Gastrocnemius medialis (tissue), 4 donors: ENCODE measurements at places on chromosomes 7 and 10. TPM values are rescaled to one million over a fixed set of nuclear protein-coding genes. Genes with fewer than 3 reads are reported as not detected.

The VGF gene
- total RNA-seq = not detected

The MPLKIP gene
- total RNA-seq = 26.7 TPM

The ADAM8 gene
- total RNA-seq = 1.0 TPM

The TACC2 gene
- 272 TPM for total RNA-seq

The OR2A12 gene
- not detected for total RNA-seq

The FAM204A gene
- 57.1 TPM for total RNA-seq

The CNPY1 gene
- total RNA-seq = 0.25 TPM

The OR9A2 gene
- not detected for total RNA-seq

The CAMK1D gene
- 0.55 TPM for total RNA-seq

The KLLN gene
- total RNA-seq = 0.10 TPM

The TMEM178B gene
- total RNA-seq = 1.4 TPM

The OR6V1 gene
- not detected for total RNA-seq

The FAM241B gene
- total RNA-seq = not detected

The DPP6 gene
- 1.9 TPM for total RNA-seq

The FBXO24 gene
- not detected for total RNA-seq

The PHKG1 gene
- total RNA-seq = 58.8 TPM

The LIPM gene
- not detected for total RNA-seq

The GNA12 gene
- 8.3 TPM for total RNA-seq

The FIGNL1 gene
- 2.3 TPM for total RNA-seq

The GALNT11 gene
- total RNA-seq = 22.3 TPM

The MYL10 gene
- total RNA-seq = not detected

The SAP25 gene
- total RNA-seq = not detected

The MALRD1 gene
- not detected for total RNA-seq

The C10orf105 gene
- total RNA-seq = not detected

The IDE gene
- 45.2 TPM for total RNA-seq
